Activated CD8-positive, alpha-beta memory T cell treated with anti-CD3 and anti-CD28 coated beads, Interleukin-2, amount 10 ng/mL, durations not matched to agents 7 days and 5 days (primary cell): ENCODE measurements at places on chromosomes 1 and 21. TPM values are rescaled to one million over a fixed set of nuclear protein-coding genes. Genes with fewer than 3 reads are reported as not detected.

Gene SPATA45
- not detected for total RNA-seq

Gene OR2W3
- total RNA-seq: not detected

GRCh38 chr1:213332491-213332890 is 281.4 kb downstream of the RPS6KC1 start:
- DNase-seq: no peak

Gene WNT3A
- not detected for total RNA-seq

DNA sequence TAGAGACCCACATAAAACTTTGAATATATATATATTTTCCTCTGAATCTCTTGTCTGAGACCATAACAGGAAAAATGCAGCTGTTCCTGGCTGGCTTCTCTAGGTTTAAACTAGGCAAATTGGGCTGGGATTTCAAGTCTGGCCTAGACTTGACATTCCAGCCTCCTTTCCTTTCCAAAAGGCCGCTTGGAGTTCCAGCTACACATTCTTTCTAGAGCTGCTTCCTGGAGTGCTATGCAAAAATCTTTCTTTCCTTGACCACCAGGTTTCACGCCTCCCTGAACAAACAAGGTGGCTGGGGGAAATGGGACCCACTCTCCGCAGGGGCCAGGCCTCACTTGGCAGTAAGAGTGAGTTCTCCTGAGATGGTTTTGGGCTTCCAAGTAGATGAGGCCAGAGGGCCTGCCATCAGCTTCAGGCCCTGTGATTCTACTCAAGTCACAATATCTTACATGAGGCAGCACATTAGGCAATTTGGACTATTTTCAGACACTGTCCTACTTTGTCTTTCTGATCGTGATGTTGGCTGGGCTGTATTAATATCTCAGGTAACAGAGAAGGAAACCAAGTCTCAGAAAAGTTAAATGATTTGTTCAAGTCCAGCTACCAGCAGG is 102.4 kb downstream of the FAM78B start:
- no peak for DNase-seq

GRCh38 chr1:40301541-40302299 is 15.4 kb downstream of the COL9A2 start:
- DNase-seq: no peak

Gene CR1L
- not detected for total RNA-seq

DNA sequence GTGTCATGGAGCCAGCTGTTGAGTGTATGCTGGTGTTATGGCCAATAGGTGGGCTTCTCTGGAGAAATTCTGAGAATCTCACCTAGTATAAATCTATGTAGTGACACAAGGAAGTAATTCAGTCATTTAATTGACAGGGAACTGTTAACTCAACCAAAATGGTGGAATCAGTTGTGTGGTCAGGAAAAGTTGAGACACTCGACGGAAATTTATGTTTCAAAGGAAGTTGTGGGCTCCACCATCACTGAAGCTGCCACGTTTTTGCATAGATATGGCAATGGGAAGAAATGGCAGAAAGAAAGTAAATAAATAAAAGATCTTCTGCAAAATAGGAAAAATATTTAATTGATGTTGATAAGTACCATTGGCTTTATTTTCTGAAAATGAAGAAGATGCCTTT is 84.5 kb downstream of the ATP6V1G3 start:
- no peak for DNase-seq

GRCh38 chr1:191350938-191351337 is 807.3 kb upstream of the RGS18 start:
- no peak for DNase-seq

Gene SLC5A9
- not detected for total RNA-seq

DNA sequence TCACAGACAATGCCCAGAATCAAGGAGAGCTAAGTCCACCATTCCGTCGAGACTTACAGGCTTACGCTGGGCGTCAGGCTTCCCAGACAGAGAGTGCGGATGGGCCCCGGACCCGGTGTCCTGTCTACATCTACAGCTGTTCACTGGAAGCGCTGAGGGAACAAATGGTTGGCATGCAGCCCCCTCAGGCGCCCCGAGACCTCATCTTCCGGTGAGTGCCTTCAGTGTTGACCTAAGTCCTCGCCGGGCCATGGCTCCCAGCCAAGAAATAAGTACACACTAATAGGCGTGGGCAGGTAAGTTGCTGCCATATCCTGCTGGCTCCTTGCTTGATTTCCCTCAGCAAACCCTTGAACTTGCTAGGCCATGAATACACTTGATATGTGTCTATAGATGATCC is 26.2 kb downstream of the HYI start:
- no peak for DNase-seq

DNA sequence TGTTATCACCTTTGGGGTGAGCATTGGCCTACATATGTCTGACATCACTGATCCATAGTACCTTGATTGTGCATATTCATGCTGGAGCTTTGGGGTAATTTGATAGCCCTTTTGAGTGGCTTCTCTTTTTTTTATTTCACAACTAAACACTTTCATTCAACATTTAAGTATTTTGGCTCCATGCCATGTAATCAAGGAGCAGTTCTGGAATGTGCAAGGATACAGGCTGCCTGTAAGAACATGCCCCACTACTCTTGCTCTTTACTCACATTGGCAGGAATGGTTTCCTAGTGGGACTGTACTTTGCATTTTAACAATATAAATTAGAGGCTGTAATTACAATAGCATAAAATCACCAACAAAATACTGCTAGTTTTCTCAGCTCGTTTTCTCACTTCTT is 300.7 kb upstream of the SPAG17 start:
- no peak for DNase-seq

Gene LRRC71
- total RNA-seq: not detected

GRCh38 chr1:247865416-247865815 is 8.4 kb downstream of the TRIM58 start:
- DNase-seq: no peak

Gene BCAR3
- total RNA-seq: 1.3 TPM

DNA sequence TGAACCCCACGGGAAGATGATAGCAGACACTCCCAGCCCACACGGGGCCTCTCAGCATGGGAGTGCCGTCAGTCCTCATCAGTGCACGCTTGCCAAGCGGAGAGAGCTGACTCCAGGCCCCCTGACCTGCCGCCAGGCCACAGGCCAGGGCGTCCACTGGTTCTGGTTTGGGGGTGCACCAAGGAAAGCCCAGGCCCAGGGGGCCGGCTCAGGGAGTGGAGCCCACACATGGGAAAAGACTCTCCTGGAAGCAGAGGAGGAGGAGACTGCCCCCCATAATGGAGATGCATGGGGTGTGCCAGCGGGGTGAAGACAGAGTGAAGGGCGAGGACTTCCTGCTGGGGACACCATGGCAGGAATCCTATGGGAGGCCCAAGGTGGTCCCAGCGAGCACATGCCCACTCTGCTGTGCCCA is 6.4 kb downstream of the TRIM11 start:
- no peak for DNase-seq

- no peak for DNase-seq
Observed at GRCh38 chr1:74504933-74505512, 7.4 kb downstream of the LRRC53 start.

Gene STUM
- total RNA-seq: not detected

DNA sequence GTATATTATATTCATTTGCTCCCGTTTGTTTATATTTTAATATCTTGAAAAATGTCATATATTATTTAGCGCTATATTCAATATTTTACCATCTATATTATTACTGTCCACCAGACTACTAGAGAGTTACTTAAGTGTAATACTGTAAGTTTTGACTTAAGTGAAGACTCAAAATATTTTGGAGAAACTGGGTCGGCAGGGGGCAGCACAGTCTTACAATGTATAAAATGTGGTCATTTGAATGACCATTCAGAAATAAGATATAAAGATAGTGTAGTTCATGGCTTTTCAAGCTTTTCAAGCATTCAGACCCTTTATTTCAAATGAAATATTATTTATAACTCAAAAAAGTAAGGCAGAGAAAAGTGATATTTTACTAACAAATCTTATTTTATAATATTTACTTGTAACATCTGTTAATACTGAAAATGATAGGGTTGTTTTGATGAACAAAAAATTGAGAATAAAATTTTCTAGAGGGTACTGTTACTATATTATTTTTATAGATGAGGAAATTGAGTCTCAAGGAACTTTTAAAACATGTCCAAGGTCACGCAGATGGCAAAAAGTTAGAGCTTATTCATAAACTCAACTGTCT is 89.0 kb upstream of the SERTAD4 start:
- peak; percentile 68 for DNase-seq

- peak; percentile 79 for DNase-seq
Observed at GRCh38 chr1:15836772-15837669, 10.5 kb upstream of the SPEN start.

Gene BCAN
- 0.07 TPM for total RNA-seq
